ENCODE measurements at places on chromosomes 7 and 10.

GRCh38 chr7:46022397-46022796 is 101.3 kb upstream of the IGFBP3 start:
- DNase-seq = no peak

- DNase-seq = no peak
Measured at GRCh38 chr10:132698211-132698751, 87.7 kb downstream of the NKX6-2 start.

GRCh38 chr10:70404787-70405036 is 767 bp downstream of the EIF4EBP2 start:
- no peak for DNase-seq

DNA sequence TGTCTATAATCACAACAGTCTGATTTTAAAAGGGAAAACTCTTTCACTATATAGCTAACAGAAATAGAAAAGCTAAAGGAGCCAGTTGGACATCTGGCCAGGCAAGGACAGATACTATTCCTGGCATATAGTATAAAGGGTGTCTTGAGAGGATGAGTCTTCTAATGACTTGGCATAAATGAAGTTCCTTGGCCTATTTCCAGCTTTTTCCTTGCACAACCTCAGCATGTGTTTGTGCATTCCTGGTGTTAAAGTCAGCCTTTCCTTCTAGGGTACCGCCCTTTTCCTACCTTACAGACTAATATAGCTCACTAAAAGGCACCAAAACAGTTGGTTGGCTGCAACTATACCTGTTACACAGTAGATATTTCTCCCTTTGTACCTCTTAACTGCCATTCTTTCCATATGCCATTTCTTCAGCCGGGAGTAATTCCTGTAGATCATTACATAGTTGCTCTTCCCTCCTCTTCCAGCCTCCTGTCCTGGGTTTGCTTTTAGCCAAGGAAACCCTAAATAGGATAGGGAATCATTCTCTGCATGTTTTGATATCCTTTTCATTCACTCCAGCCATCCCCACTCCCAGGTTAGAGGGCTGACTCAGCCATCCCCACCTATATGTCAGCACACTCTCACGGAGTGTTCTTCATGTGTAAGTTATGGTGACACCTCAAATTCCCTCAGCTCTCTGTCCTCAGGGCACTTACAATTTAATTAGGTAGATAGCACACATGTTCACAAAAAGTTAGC is 102.1 kb upstream of the MDFIC start:
- DNase-seq = no peak

DNA sequence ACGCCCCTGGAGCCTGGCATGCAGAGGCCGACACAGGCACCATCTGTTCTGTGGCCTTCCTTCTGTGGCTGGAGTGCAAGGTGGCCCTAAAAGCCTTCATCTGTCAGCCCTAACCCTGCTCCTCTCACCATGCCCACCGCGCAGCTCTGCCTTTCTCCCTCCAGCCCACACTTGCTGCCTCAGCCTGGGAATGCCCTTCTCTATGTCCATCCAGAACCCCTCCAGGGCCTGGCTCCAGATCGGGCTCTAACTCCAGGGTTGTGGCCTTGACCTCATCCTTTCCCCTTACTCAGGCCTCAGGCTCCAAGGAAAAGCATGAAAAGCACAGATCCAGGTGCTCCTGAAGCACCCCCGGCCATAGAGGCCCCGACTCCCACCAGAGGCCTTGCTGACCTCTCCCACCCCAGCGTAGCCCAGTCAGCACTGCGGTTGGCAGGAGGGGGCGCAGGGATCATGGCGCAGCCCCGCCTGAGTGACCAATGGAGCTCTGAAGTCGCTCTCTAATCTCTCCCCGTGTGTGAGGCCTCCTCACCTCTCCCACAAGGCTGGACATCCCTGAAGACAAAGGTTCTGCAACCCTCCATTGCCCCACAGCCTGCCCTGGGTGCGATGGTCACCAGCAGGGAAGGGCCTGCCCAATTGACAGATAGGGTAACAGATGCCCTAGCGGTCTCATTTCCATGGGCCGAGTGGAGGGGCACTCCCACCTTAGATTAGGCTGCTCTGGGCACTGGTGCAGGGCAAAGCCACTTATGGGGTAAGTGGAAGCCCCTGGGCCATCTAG is 9.2 kb downstream of the ZCCHC24 start:
- no peak for DNase-seq

DNA sequence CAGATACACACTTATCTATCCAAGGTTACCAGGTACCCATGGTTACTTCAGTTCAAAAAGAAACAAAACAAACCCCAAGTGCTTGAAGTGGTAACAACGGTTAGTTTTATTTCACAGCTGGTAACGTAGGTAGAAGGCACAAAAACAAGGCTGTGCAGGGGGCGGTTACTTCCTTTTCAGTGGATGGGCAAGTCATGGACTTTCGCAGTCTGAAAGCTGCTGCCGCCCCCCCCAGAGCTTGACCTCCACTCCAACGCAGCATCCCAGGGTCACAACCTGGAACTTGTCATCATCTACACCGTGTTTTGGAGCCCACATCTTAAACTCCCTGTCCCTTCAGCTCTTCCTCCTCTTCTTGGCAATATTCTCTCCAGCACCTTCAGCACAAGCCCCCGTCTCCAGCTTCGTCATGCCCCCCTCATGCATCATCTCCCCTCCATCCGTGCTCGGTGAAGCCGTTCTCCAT is 181.2 kb upstream of the ITGB1 start:
- no peak for DNase-seq

- DNase-seq = no peak
Measured at GRCh38 chr7:27606270-27607209, 56.1 kb downstream of the HIBADH start.

DNA sequence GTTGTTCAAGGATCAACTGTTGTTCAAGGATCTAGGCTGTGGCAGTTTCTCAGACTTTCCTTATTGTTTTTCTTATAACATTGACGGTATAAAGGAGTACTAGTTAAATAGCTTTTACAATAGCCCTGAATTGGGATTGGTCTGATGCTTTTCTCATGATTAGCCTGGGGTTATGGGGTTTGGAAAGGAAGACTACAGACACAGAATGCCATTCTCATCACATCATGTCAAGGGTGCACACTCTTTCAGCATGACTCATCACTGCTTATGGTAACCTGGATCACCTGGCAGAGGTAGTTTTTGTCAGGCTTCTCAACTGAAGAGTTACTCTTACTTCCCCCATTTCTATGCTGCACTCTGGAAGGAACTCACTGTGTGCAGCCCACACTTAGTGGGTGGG is 194.2 kb upstream of the NPSR1 start:
- DNase-seq = no peak

DNA sequence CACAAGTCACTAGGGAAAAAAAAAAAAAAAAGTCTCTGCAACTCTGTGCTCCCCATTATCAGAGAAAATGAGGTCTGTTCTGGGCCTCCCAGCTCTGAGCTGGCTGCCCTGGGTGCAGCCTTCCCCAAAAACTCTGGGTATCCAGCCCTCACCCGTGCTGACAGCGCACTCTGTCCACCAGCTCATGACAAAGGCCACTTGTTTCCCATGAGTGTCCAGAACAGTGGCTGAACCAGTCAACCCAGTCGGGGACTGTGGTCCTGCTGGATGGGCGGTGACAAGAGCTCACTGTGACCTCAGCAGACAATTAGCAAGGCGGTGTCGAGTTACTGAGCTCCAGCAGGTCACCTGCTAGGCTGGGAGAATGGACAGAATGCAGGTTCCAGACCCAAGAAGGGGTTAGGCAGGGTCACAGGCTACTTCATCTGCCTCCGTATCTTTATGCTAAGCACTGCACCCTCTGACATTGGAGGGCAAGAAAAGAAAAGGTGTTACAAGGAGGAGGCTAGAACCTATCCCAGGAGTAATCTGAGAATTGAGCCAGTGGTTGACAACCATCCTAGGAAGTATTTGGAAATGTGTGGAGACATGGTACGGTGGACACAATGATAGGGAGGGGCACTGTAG is 37.2 kb downstream of the DLG5 start:
- DNase-seq = no peak

GRCh38 chr7:158907390-158907789 is 51.0 kb downstream of the DYNC2I1 start:
- DNase-seq = no peak

GRCh38 chr10:4281190-4281825 is 496.3 kb upstream of the KLF6 start:
- DNase-seq = no peak

- DNase-seq = no peak
Measured at GRCh38 chr10:114501650-114502049, 97.3 kb upstream of the AFAP1L2 start.

DNA sequence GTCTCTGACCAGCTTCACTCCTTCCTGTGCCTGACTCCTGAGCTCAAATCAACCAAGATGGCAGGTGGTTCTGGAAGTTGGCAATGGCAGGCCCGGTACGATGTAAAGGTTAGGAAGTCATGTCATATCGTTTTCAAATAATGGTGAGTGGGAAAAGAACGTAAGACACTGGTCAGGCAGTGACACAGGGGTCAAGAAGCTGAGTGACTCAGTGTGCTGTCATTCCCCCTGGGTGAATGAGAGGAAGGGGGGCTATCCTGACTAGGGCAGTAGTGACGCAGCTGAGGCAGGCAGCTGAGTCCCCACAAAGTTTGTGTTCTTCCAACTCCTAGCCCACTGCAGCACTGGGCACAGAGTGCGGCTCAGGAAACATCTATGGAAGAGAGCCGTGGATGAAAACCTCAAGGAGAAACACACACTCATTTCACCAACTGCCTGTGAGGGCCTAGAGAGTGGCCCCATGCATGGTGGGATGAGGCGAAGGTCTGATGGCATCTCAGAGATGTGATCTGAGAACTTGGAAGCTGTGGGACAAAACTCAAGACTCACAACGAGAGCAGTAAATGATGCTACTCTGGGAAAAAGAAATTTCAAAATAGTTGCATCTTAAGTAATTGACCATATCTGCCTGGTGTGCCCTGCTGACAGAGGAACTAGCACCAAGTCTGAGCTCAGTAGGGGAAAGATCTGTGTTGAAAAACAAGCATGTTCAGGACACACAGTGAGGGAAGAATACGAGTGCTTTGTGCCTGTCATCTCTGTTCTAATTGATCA is 23.2 kb downstream of the CREB3L2 start:
- DNase-seq = no peak

- no peak for DNase-seq
Measured at GRCh38 chr7:153190452-153190851, 430.9 kb downstream of the ACTR3B start.

DNA sequence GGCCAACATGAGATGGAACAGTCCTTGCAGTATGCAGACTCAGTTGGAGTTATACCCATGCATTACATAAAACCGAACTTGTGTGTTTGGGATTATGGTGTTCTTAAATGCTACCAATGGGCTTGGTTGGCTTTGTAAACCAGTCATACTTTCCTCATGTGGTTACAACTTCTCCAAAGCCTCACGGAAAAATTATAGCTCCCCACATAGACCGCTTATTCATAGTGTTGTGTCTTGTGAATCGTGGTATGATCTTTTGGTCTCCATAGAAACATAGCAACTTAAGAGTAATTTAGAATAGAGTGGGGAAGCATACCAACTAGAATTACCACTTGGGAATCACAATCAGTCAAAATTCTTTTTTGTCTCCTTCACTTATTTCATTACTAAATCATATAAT is 112.3 kb upstream of the FZD1 start:
- no peak for DNase-seq

DNA sequence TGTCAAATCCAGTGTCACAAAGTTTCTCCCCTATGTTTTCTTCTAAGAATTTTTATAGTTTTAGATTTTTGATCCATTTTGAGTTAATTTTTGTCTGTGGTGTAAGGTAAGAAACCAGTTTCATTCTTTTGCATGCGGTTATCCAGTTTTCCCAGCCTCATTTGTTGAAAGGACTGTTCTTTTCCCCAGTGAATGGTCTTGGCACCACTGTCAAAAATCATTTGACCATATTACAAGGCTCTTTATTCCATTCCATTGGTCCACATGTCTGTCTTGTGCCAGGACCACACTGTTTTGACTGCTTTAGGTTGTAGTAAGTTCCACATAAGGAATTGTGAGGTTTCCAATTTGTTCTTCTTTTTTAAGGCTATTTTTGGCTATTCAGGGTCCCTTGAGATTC is 64.0 kb downstream of the INPP5A start:
- DNase-seq = no peak

DNA sequence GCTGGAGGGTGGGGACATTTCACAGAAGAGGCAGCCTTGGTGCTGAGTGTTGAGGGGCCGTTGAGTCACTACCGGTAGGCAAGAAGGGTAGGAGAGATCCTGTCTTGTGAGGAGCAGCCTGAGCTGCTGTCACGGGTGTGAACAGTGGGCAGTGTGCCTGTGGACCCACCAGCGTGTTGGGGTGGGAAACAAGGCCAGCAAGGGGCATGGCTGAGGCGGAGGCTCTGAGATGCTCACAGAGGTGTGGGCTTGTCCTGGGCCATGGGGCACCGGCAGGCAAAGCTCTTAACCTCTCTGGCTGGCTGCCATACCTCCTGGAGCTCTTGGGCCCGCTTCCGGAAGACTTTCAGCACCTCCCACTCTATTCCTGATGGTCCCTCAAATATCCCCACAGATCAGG is 33.6 kb upstream of the SMARCD3 start:
- DNase-seq = no peak

DNA sequence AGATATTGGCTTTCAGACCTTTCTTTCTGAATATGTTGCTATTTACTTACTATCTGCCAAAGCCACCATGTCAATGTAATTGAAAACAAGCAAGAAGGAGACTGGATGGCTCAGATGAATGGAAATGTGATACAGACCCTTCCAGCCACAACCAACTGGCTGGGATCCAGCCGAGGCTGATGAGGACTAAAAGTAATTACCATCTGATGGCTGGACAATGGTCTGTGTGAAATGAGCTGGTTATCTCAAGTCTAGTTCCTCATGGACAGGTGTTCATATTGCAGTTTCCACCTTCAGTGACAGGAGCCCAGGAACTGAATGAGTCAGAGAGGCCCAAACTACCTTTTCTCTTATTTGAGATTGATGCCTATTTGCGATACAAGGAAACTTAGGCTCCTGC is 267.5 kb downstream of the GATA3 start:
- DNase-seq = no peak

DNA sequence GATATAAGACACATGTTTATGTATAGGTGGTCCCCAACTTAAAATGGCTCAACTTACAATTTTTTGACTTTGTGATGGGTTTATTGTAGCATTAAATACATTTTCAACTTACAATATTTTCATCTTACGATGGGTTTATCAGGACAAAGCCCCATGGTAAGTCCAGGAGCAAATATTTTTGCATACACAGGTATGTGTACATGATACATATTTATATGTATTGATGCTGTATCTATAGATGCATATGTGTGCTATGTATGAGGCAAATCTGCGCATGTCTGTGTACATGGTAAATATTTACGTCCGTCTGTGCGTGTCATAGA is 664 bp upstream of the UBE3C start:
- no peak for DNase-seq

- no peak for DNase-seq
Measured at GRCh38 chr10:108849688-108850087, 1073.6 kb downstream of the XPNPEP1 start.

GRCh38 chr10:7085913-7086589 is 324.8 kb downstream of the SFMBT2 start:
- DNase-seq = no peak

DNA sequence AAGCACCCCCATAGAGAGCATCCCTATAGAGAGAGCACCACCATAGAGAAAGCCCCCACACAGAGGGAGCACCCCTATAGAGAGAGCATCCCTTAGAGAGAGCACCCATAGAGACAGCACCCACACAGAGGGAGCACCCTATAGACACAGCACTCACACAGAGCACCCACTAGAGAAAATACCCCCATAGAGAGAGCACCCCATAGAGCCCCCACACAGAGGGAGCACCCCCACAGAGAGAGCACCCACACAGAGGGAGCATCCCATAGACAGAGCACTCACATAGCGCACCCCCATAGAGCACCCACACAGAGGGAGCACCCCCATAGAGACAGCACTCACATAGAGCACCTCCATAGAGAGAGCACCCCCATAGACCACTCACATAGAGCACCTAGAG is 48.6 kb downstream of the INSIG1 start:
- no peak for DNase-seq
